ENCODE measurements at places on chromosomes 1 and 21.

DNA sequence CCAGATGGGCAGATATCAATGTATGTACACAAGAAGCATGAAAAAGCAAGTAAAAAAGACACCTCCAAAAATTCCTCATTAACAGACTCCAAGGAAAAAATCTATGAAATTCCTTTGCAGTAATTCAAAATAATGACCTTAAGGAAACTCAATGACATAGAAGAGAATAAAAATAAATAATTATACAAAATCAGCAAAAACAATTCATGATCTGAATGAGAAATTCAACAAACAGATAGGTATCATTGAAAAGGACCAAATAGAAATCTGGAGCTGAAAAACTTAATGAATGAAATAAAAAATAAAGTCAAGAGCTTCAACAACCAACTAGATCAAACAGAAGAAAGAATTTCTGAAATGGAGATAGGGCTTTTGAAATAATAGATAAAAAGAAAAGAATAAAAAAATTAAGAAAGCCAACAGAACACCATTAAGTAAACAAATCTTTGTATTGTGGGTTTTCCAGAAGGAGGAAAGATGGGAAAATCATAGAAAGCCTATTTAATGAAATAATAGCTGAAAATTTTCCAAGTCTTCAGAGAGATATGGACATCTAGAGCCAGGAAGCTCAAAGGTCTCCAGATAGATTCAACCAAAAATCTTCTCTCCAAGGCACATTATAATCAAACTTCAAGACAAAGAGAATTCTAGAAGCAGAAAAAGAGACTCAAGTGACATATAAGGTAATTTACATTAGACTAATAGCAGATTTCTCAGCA, 52.0 kb upstream of the KCNK1 start:
- DNase-seq: no peak

GRCh38 chr1:233738396-233738795, 124.5 kb downstream of the KCNK1 start:
- no peak for DNase-seq

DNA sequence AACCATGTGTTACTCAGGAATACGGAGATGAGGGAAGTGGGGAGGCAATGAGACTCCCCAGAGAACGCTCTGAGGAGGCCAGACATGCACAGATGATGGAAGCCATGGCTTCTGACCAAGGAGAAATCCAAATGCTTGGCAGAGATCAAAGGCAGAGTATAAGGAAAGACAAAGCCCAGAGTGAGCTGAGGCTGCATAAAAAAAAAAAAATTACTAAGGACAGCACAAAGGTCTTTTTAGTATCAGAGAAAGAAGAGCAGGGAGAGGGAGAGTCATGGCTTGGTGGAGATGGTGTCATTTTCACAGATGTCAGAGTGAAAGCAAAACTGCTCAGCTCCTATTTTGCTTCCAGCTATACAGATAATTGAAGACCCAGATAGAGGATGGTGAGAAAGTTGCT, 8.1 kb upstream of the NCF2 start:
- DNase-seq: peak; percentile 86

DNA sequence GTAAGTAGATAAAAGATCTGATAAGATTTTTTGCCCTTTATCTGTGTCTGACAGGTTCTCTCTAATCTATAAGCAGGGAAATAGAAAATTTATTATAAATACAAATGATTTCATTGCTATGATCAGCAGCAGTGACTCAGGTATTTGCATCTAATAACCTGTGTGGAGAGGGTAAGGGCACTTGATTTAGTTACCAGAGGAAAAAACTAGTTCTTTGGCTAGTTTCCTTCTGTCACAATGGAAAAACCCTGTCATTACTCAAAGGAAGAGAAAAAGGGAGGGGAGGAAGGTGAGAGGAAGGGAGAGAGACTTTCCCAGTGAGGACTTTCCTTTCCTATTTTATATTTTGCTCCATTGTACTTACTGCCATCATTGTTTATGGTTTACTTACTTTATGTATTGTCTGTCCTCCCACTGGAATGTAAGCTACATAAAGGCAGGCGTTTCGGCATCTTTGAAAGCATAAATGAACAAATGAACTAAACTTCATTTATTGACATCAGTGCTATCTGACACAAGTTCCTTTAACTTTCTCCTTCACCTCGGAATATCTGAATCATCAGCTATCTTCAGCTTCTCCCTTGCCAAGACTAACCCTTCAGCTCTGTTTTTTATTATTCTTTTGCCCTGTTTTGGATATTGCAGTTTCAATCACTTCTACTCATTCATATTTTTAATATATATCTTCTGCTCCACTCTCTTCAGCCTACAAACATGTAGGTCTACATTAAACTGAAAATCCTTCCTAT, 34.9 kb downstream of the WDR3 start:
- DNase-seq: no peak

DNA sequence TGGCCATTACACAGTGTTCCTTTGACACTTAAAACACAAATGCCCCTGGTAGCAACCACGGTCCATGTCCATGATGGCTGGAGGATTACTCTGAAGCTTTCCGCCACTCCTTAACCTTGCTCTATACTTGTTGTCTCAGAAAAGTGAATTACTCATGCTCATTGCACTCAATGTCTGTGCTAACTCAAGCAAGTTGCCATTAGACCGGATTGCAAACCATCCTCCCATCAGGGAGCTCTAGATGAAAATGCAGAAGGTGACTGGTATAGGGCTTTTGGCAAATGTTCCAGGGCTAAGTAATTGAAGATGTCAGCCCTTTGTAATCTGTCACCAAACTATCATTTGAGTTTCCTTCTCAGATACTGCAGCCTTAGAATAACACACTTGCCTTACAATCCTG, 1288.3 kb upstream of the B3GALT2 start:
- peak; percentile 97 for DNase-seq

DNA sequence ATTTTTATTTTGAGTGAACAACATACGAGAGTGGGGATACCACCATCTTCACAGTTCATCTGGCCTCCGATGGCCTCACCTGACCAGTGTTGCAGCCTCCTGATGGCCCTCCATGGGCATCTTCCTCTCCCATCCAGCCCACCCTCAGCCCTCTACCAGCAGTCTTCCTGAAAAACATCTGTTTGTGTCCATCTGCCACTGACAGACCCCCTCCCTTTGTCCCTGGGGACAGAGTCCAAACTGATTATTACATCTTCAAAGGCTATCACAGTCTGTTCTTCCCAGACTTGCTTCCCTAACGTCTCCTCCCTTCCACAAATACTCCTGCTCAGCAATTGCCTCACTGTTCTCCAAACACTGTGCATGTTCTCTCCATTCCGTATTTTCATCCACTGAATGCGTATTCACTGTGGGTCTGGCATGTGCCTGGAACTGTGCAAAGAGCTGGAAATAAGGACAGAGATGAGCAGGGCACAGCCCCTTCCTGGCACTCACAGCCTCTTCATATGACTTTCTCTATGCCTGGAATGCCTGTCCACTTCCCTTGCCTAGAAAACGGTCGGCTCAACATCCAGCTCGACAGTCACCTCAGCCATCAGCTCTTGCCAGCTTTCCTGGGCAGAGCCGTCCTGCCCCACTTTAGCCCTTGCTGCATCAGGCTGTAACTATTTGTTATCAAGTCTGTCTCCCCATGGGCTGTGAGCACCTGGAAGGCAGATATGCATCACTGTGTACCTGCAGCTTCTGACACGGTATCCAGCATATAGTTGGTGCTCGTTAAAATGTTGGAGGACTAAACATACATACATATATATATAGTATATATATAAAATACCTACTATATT, 8.3 kb upstream of the ATF3 start:
- no peak for DNase-seq

GRCh38 chr1:32724678-32725614, 22.4 kb upstream of the SYNC start:
- no peak for DNase-seq

DNA sequence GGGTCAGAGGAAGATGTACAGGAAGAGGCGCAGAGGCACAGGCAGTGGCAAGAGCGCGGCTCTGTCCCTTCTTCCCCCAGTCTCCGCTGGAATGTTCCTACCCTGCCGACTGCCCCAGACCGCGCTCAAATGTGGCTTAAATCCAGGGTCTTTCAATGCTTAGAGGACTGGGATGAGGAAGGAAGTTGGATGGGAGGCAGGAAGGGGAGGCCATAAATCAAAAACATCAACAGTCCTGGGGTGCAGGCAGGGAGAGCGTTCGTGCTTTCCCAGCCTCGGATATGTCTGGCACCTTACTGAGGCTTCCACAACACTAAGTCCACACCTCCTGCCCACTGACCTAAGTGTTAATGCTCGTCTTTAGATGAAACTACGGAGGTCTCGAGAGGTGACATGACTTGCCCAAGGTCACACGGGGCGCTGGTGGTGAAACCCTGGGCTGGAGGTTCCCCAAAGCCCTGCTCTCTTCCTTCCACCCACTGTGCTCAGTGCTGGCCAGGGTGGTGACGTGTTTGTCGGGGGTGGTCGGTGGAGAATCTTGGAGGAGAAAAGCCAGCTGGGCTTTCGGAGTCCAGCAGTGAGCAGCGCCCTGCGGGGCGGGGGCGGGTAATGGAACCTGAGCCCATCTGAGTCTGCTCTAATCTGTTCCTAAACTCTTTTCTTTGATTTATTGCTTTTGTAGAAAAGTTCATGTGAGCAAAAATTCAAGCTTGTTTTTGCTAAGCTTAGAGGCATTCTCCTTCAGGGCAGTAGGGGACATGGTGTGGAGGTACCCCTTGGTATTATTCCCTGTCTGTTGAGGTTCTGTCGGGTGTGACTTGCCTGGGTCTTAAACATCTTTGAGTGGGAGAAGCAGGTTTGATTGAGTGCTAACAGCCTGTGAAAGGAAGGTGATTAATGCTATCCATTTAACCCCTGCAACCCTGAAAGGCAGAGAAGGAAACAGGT, 708 bp downstream of the CDA start:
- no peak for DNase-seq

DNA sequence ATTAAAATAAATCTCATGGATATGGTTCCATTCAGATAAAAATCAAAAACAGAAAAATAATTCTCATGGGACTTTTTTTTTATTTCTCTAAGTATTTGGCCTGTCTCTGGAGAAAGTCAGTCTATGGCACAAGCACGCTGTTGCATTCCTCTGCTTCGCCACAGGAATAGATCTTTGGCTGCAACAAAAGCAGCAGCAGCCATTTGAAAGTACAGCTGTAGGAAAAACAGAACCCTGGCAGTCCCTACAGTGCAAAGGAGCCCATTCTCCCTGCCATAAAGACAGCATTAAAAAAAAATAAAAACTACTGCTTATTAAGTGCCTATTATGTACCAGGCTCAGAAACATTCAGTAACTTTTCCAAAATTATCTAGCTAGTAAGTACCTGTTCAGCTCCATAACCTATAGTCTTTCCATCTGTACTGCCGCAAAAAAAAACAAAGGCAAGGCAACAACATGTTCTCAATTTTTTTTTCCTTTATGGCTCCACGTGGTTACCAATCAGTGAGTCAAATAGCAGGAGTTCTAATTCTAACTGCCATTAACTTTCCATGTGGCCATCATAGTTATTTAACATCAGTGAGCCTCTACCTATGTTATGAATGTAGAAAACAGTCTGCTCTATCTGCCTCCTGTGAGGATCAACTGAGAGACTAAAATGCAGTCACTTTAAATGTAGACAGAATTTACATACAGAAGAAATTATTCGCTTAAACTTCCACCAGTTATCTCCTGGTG, 22.7 kb downstream of the SLC35D1 start:
- no peak for DNase-seq

- no peak for DNase-seq
These were observed 49.9 kb upstream of the ZC3H12A start for GRCh38 chr1:37424523-37424922.

GRCh38 chr1:160797861-160798273, 1.9 kb downstream of the LY9 start:
- no peak for DNase-seq

DNA sequence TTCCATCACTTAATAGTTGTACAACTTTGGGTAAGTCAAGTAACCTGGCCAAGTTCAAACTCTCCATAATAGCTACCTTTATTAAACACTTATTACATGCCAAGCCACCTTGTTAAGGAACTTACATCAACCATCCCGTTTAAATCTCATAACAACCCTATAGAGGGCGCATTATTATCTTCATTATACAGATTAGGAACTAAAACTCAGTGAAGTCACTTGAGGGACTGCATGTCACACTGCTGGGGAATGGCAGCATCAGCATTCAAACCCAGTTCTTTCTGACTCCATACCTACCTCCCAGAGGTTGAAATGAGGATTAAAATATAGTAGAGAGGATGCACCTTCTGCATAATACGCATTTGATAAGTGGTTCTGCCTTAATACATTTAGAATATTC, 47.1 kb upstream of the PLA2G2C start:
- DNase-seq: no peak

Data from NCI-H446 treated with DMSO at 0.1 percent for 48 hours (cell line).